ENCODE measurements at places on chromosomes 1 and 21.

DNA sequence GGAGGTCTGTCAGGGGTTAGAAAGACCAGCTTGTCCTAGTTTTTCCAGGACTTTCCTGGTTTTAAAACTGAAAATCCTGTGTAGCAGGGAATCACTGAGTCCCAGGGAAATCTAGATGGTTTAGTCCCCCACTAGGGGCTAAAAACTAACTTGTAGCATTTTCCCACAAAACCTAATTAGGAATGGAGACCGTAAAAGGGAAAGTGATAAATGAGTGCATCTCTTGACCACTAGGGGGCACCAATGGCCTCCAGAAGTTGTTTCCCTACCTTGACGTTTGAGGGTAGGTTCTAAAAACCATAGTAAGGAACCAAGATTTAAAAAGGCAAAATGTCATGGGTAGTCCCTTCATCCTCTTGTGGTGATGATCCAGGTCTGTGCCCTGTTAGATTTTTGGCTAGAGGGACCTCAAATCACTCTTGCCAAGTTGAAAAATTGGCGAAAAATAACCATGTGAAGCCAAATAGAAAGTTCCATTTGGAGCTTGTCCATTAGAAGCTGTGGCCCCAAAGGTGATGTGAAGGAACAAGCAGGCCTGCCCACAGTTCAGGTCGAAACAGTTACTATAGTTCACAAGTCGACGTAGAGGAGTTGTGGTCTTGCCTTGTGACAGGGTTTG, 24.5 kb downstream of the CLIC6 start:
- peak; percentile 51 for DNase-seq

DNA sequence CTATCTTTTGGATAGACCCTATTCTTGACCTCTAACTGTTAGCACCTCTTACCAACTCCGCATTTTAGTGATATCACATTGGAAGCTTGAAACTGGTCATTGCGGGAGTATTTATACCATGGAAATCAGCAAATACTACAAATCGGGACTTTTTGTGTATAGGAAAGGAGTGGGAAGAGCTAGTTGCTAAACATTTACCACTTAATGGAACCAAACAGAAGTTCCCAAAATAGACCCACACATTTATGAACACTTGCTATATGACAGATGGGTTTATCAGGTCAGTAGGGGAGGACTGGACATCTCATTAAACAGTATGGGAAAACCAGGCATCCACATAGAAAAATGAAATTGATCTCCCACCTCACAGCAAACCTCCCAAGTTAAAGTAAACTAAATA, 29.4 kb downstream of the PHC2 start:
- no peak for DNase-seq

DNA sequence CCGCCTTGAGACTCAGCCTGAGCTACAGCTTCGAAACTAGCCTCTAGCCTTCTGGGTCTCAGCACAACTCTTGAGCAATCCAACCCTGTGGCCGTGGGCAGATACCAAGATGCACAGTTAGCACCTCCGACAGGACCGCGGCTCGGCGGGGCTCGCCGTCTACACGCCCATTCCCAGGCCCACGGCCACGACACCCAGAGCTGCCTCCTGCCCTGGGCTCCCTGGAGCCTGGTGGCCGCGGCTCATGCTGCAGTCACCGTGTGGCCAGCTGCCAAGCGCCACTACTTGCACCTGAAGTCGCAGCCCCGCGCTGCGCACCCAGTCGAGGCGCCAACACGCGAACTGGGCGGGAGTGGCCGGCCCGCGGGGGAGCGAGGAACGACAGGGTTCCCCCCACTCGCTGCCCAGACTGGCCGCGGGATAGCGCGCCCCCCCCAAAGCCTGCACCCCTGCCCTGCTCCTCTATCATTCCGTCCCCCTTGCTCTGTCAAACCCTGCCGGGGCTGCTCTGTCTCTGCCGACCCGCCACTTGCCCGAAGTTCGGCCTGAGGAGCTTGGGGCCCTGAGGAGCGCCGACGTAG, 729 bp upstream of the CDCA8 start:
- peak; percentile 36 for DNase-seq

- no peak for DNase-seq
Observed at GRCh38 chr1:43049481-43049880, 90.8 kb upstream of the SLC2A1 start.

DNA sequence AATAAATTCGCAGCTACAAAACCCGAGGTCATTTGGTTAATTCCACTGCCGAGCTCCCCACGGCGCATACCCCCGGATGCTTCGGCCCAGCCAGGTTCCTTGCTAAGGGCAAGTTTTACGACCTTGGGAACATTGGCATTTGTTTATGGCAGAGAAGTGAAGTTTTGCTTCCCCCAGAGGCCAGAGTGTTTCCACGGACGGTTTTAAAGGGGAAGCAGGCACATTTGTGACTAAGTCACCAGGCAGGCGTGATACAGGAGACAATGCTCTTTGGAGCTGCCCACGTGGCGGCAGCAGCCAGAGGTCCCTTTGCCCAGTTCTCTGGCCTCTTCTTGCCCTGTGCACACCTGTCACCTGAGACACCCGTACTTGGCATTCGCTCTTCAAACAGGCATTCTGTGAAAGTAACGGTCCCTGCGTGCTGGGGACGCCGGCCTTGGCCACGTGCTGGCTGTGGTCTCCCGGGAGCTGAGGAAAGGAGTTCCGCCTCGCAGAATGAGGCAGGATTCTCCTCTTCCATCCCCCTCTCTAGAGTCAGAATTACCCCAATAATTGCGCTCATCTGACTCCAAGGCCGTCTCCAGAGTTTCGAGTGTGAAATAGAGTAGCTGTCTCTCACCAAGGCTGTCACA, 138.3 kb downstream of the PRDM16 start:
- DNase-seq = no peak

GRCh38 chr1:201282931-201283829, at the start of gene PKP1:
Gene PKP1 (plus strand): TSS chr1:201283506. CDS start chr1:201283703, 197 bp downstream.
- DNase-seq = peak; percentile 17

GRCh38 chr1:8431784-8432183, 113.9 kb downstream of the SLC45A1 start:
- DNase-seq = no peak

All from activated CD4-positive, alpha-beta T cell treated with anti-CD3 and anti-CD28 coated beads, Interleukin-2, amount 50 U/mL, for 48 hours (primary cell).